Neuronal stem cell (in vitro differentiated cells): ENCODE measurements at places on chromosomes 12 and 14.

DNA sequence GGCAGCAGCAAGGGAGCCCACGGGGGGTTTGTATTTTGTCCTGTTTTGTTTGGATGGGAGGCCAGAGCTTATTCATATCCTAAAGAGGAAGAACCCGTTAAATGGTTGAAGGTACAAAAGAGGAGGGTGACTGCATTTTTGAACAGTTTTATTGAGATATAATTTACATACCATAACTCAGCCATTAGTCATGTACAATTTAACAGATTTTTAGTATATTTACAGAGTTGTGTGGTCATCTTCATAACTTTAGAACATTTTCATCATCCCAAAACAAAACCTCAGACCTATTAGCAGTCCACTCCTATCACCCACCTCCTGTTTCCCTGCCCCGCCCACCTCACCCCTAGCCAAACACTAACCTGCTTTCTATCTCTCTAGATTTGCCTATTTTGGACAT, 12.6 kb downstream of the NRDE2 start:
- no peak for DNase-seq

DNA sequence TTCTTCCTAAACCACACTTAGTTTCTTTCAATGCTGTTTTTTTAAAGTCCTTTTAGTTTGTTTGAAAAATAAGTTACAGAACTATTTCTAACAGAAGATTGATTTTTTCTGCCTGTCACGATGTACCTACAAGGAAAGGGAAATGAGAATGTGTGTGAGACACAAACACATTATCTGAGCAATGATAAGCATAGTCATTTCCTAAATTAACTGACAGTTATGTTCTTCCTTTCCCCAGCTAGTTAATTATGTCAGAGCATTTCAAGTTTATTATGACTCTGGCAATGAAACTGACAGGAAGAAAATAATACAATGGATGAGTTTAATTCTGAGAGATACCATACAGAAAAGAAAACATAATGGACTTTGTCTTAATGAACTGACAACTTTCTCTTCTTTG, 21.3 kb upstream of the LDHB start:
- no peak for DNase-seq

DNA sequence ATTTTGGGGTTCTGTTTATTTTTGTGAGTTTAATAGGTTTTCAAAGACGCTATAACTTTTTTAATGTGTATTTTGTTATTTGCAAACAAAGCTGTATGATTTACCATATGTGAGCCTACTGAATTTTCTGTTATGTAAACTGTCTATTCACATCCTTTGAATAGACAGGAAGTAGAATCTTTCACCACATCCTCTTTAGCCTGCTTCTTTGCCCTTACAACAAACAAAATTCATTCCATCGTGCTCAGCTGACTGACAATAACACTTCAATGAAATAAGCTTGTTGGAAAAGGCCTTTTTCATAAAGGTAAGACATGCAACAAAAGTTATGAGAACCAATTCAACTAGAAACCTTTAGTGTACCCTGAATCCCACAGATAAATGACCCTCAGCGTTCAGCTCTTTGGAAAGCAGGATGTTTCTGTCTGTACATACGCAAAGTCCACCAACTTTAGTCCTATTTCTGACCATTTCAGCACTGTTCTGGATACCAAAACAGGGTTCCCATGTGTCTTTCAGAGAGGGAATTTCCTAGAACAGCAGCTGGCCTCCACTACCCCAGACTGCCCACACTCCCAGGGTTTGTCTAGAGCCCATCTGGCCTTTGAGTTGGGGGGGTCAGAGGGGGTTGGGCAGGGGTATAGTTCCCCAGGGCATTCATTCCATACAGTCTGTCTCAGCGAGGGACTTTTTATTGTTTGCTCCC, 71.3 kb downstream of the DUSP6 start:
- DNase-seq: no peak

DNA sequence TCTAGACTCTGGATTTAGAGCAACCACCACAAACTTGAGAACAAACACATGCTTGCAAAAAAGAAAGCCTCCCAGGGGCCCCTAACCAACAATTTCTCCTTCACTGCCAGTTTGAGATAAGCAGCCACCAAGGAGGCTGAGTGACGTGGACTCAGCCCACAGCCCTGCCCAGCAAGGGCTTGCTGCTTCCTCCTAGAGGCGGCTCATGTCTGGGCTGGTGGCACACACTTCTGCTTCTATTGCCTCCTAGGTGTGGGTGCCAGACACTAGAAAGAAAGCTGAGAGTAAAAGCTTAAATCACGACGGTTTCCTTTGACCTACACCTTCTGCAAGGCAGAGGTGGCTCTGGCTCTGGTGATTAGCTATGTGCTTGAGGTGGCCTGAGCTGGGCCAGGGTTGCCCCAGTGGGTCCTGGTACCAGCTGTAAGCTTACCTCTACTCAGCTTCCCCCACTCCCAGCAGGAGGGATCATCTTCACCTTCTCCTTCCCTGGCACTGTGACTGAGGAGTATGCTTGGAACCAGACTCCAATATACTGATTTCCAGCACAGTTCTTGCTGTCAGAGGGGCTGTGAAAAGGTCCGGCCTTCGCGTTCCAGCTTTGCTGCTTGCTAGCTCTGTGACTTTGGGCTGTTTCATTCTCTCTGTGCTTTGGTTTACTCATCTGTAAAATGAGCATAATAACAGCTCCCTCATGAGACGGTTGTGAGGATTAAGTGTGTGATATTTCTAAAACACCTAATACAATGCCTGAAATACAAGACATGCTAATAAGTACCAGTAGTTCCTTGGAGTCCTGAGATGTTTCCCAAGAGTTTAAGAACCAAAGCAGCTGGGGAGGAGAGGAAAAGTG, 89.7 kb upstream of the PARP11 start:
- DNase-seq: no peak

DNA sequence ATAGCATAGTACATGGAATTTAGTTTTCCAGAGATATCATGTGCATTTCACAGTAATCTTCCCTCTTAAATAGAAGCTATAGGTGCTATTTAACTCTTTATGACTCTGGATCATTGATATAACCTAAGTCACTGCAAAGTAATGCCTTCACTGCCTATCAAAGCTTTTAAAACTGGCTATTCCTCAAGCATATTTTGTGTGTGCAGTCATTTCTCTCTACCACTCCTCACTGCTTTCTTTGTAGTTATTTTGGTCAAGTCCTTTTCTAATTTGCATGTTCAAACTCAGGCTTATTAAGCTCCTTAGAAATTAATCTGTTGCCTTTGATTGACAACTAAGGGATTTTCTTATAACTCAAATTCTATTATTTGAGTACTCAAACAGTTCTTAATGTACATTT, 79.4 kb upstream of the PLEKHG7 start:
- DNase-seq: no peak

DNA sequence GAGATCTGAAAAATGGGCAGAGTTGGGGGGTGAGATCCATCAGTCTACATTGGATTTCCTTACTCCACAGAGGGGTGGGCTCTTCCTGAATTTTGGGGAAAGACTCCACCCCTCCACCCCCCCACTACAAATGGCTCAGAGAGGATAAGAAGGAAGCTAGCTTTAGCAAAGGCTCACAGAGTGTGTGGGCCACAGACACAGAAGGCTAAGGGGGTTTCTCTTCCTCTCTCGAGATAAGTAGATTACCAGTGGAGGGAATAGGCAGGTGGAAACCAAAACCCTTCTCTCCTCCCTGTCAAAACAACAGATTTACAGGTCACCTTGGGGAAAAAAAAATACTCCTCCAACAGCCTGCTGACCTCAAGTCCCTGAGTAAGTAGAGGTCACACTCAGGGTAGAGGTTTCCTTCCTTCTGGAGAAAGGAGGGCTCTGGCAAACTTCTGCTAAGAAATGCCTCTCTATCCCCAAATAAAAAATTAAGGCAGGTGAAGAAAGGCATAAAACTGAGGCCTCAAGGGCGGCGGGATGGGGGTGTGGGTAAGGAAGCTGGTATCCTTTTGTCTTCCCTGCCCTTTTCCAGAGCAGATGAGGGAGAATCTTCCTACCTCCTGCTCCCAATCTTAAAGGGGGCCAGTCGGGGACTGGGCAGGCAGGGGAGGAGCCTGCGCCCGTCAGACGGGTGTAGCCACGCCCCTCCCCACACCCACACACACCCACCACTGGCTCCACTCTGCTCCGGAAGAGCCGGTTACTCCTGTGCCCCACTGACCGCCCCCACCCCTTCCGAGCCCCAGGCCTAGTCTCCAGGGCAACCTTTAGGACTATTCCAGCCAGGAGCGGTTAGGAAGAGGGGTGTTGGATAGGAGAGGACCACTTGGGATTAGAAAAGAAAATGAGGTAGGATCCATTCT, 1.9 kb upstream of the BAZ2A start:
- no peak for DNase-seq

DNA sequence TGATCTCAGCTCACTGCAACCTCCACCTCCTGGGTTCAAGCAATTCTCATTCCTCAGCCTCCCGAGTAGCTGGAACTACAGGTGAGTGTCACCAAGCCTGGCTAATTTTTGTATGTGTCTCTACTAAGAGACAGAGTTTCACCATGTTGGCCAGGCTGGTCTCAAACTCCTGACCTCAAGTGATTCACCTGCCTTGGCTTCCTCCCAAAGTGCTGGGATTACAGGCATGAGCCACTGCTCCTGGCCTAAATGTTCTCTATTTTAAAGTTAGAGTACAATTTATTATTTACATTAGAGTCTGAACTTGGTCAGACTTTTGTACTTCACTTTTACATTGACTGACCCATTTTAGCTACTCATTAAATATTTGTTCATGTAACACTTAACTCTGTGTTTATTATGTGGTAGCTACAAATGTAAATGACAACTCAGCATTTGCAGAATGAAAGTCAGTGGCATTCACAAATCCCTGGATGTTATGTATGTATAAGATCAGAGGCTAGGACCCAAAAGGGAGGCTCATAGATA, 409.6 kb downstream of the APAF1 start:
- no peak for DNase-seq
